ENCODE measurements at places on chromosomes 3 and 15.
A peak's percentile ranks its signal among the peaks of the same experiment; 100 is the strongest.

- peak; percentile 84 for DNase-seq
These were observed 70.8 kb downstream of the RAP2B start for GRCh38 chr3:153232851-153233271.

- no peak for DNase-seq
These were observed 69.6 kb downstream of the LRTM1 start for GRCh38 chr3:54858093-54858785.

GRCh38 chr3:186996356-186996755 is 66.0 kb downstream of the ST6GAL1 start:
- DNase-seq = no peak

- no peak for DNase-seq
These were observed 295.2 kb upstream of the THBS1 start for GRCh38 chr15:39285663-39286062.

DNA sequence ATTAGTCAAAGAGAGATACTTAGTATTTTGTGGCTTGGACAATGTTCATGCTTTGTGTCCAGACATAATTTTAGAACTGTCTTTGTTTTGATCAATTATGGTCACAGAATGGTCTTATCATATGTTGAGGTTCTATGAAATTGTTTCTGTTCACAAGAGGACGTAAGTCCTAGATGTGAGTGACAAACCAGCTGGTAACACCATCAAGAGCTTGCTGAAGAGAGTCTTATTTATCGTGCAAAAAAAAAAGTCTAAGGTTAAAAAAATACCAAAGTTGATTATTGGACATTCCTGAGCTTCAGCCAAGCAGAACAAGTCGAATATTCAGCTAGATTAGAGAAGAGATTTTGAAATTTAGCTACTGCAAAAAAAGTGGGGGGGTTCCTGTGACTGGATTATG is 495.9 kb upstream of the NAALADL2 start:
- no peak for DNase-seq

DNA sequence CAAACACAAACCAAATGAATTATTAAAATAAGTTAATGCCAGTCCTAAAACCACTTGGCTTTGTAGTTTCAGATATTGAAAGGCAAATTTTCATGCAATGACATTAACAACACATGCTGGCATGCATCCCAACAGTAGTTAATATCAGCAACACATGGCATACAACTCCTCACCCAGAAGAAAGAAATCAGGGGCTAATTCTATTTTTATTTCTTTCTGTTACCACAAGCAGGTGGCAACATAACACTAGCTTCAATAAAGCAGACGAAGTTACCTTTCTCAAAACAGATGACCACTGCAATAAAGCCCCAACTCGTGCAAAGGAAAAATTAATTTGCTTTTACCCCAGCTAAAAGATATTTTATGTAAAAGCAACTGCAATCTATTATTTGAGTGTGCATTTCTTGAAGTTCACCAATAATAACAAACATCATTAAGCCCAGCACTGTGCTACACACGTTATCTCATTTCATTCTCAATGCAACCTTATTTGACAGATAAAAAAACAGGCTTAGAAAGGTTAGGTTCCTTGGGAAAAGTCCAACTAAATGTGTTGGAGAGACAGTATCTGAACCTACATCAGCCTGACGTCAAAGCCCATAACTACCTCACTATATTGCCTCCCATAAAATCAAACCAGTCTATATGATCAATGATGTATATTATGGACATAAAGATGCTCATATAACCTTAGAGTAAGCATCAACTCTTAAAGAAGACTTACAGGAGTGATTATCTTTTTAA is 2.8 kb downstream of the TOP2B start:
- peak; percentile 10 for DNase-seq

DNA sequence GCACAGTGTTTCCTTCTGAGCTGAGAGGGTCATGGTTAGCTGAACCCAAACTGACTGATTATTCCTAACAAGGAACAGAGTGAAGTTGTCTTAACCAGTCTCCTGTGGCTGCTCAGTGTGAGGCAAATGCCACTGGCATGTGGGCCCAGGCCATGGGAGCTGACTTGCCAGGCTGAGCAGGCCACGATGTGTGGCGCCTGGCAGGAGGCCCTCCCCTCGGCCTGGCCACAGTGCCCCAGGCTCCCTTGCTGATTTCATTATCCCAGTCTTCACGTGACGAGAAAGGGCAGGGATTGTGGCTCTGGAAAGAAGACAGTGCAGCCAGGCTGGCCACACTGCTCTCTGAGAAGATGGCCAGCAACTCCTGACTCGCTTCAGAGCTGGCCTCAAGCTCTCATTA is 58.8 kb downstream of the SLCO2A1 start:
- DNase-seq = no peak

- no peak for DNase-seq
These were observed 98.9 kb downstream of the IQSEC1 start for GRCh38 chr3:12974334-12974733.

- no peak for DNase-seq
These were observed 796 bp upstream of the DOCK3 start for GRCh38 chr3:50673931-50674330.

- no peak for DNase-seq
These were observed 996 bp downstream of the HCN4 start for GRCh38 chr15:73367624-73368300.

DNA sequence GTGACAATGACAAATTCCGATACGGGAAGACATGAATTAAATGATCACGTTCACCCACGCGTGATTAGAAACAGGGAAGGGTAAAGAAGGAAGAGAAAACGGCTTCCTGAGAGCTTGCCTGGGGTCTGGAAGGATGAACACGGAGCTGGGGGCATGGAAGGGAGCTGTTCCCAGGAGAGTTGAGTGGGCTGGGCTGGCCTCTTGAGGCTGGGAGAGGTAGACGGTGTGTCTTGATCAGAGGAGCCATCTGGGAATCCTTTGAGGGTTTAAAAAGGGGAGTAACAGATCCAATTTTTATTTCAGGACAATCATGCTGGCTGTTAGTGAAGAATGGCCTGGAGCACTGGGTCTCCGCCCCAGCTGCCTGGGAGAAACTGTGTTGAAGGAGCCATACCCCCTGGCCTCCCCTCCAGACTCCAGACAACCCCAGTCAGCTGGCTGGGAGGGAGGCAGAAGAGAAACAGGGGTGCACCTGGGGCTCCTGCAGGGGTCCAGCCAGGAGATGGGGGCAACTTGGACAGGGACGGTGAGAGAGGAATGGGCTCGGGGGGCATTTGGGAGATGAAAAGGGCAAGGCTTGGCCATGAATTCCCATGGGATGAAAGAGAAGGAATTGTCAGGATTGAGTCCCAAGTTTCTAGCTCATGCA is 53.6 kb upstream of the CGNL1 start:
- DNase-seq = no peak

DNA sequence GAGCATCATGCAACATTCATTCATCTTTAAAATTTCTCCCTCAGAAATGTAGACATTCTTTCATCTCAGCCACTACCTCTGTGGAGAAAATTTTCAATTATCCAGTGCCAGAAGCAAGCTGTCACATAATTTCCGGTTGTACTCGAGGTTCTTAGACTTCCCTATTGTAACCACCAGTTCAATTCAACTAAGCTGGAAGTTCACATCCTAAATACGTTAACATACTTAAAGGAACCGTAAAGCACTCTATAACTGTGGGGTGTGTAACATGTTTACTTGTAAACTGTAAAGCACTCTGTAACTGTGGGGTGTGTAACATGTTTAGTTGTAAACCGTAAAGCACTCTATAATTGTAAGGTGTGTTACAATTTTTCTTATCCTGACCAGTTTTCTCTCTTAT is 150.3 kb downstream of the PLCL2 start:
- no peak for DNase-seq

DNA sequence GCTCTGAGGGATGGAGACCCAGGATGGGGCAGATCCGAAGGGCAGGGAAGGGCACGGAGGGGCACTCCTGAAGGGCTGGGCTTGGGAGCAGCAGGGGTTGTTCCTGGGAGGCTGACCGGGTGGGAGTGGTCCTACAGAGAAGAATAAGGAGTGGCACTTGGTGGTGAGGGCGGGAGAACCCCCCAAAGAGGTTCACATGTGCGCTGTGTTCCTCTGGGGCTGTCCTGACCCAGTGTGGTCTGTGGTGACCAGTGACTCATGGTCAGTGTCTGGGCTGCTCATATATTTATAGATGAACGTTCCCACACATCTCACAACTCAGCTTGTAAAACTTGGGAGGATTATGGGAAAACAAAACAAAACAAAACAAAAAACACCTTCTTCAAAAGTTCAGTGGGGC is 10.0 kb downstream of the TRPM1 start:
- DNase-seq = peak; percentile 89

- no peak for DNase-seq
These were observed 269.5 kb downstream of the PLCL2 start for GRCh38 chr3:17154221-17154620.

DNA sequence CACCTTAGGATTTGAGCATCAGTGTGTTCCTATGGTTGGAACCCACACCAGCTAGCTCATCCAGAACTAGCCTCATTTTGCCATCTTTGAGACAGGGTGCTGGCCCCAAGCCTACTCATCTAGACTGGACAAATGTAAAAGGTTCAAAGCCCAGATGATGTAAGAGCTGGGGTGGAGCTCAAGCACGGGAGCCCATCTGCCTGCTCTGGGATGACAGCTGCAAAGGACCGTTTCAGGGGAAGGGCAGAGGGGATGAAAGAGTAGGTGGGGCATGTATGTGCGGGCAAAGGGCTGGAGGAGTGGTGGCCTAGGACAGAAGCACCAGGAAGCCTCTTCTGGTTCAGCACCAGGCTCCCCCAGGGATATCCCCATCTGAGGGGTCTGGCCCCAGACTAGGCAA is 15.8 kb downstream of the CLK3 start:
- no peak for DNase-seq

- no peak for DNase-seq
These were observed 9.2 kb downstream of the IGDCC3 start for GRCh38 chr15:65368302-65369211.

DNA sequence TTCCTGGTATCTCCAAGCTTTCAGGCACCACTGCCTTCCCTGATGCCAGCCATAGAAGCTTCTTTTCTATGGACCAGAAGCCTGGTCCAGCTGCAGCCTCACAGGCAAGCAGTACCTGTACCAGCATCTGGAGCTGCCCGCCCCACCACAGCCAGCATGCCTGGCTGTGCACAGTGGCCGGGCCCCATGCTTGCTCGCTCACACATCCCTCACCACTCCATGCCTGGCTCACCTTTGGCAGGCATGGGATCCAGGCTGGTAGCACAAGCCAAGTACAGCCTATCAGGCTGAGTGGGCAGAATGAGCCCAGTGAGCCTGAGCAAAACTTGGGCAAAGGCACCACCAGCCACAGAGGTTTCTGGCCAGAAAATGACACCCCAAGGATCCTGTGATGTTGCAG is 93.4 kb downstream of the TPRA1 start:
- no peak for DNase-seq

DNA sequence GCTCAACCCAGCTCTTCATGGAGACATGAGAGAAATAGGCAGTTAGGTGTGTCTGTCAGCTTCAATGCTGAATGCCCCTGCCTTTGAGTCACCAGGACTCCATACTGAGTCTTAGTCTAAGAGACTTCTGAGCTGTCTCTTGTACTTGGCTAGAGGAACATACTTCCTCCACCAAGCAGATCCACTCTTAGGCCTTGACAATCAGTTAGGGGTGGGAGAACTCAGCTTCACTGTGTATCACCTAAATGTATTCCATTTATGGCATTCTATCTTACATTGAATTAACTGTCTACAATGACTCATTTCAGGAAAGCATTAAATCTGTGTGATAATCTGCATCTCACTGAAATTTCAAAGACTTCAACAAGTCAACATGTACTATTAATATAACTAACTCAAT is 66.0 kb downstream of the STAC start:
- DNase-seq = no peak

GRCh38 chr3:99856437-99857220 is 39.0 kb downstream of the CMSS1 start:
- DNase-seq = no peak

DNA sequence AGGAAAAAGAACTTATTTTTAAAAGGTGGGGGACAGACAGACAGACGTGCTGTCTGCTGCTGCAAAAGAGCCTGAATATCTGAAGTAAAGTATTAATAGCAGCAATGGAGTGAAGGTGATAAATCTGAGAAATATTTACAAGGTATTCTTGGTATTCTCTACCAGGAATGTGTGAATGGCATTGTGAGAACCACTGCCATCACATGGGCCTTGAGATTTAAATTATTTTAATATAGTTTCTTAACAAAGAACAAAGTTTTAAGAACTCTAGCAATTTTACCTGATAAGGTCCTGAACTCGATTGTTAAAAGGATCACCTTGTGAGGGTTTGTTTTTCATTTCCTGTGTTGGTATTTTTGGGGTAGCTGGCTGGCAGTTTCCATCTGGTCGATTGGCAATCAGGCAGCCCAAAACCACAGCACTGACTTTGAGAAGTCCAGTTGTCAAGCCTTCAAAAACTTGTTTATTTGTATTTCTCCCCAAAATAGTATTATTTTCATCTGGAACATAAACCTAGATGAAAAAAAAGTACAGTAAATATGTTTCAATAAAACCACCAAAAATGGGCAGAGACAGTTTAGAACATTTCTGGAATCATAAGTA is 97.3 kb downstream of the ISL2 start:
- DNase-seq = peak; percentile 59

DNA sequence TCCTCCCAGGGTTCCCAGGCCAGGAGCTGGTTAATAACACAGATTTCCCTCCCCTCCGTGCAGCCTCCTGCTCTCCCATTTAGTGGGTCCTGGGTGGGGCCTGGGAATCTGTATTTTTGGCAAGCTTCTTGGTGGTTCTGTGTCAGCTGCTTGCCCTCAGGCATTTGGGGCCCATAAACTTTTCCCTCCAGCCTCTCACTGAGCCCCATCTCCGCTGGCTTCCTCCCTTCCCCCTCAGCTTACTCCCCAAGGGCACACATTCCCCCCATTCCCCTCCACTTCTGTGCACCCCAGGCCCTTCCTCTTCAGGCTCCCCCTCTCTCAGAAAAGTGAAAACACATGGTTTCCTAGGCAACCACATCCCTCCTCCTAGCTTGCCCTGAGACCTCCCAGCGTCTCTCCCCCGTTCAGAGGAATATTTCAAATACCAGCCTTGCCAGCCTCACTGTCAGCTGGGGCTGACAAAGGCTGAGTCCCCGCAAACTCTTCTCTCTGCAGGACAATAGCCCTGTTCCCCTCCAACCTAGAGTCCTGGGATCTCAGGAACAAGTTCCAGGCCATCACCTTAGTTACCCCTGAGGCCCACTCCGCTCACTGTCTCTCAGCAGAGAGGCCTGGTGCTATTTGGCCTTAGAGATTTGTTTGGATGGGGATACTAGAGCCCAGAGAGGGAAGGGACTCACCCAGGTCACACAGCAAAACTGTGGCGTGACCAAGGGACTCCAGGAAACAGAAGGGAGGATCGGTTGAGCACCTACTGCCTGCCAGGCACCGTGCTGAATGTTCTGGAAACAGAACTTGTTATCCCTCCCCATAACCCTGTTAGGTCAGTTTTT is 44.6 kb upstream of the SMAD6 start:
- DNase-seq = no peak

DNA sequence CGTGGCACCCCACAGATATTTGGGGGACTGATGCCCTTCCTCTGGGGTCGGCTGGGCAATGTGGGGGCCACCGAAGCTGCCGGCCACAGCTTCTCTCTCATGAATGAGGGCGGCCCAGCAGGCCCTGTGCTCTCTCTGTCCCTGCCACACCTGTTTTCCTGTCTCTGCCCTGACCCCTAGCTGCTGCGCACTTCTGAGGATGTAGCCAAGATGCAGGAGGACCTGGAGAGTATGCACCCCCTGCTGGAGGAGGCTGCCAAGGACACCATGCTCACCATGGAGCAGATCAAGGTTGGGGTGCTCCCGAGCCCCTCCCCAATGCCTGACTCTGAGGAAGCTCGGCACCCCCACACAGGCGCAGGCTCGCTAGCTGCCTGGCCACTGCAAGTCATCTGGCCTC is 59.7 kb downstream of the SEMA3G start:
- peak; percentile 52 for DNase-seq

GRCh38 chr3:176850498-176850897 is 346.8 kb downstream of the TBL1XR1 start:
- DNase-seq = no peak

GRCh38 chr3:127195417-127195816 is 2.5 kb downstream of the PRR23E start:
- no peak for DNase-seq
